ENCODE measurements at places on chromosomes 4 and X.

DNA sequence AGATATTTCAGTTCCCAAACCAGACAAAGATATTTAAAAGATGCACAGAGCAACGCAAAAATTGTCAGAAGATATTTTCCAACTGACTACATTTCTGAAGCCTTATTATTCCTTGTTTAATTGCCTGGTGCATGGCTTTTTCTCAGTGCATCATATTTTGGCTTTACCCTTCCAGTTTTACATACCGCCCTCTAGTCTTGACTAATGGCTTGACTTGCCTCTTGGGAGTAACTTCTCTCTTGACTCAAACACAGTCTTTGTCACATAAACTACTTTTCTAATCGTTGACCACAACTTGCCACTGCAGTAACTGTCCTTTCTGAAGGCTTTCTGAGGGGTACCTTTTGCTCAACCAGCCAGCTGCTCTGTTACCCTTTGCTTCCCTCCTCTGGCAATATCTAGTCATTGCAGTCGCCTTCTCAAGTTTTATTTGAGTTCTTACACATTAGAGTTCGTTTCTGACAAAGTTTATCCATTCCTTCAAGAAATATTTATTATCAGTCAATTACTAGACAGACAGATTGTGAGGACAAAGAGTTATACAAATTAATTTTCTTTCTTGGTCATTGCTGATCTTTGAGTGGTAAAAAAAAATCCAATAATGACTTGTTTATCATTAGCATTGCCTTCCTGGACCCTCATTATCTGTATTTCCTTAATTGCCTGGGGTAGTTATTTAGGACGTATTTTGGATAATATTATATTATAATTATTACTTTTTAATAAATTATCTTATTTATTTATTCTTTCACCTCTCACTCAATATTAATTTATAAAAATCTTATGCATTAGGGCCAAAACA lies 506.9 kb upstream of the PCDH10 start:
- no peak for DNase-seq

DNA sequence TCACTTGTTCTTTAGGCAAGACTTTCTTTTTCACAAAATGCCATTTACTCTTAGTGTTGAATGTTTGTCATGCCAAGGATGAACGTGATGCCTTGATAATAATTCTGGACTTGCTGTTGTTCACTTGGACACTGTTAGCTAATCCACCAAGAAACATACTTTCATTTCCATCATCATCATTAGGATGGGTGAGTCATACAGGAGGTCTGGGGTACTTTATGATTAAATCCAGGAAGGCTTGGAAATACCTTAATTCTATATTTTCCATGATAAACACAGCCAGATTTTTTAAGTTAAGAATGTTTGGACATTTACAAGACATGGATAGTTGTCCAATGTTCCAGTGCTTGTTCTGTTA lies 260.7 kb upstream of the GIMD1 start:
- DNase-seq = no peak

GRCh38 chr4:20359692-20360091 lies 108.0 kb downstream of the SLIT2 start:
- DNase-seq = no peak

DNA sequence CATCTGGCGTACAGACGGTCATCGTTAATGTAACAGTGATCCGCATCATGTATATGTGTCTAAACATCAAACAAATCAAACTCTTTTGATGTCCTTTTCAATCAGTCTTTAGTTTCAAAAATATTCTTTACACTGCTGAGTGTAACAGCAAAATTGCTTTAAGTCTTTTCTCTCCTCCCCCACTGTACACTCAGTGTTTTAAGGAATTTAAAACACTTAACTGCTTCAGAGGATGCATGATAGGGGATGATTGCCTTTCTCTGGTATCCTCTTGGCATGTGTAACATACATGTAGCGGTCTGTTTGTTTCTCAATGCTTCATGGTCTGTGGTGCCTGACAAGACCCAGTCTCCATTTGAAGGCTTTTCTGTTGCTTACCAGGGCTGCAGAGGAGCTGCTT lies 41.6 kb downstream of the LIMCH1 start:
- DNase-seq = no peak

- DNase-seq = no peak
Measured at GRCh38 chr4:123469245-123469644, 72.7 kb downstream of the SPRY1 start.

GRCh38 chr4:77045490-77045889 lies 30.3 kb downstream of the CCNI start:
- DNase-seq = no peak

- no peak for DNase-seq
Measured at GRCh38 chr4:79259242-79259641, 66.6 kb downstream of the NAA11 start.

- no peak for DNase-seq
Measured at GRCh38 chrX:21870494-21870893, 14.7 kb downstream of the YY2 start.

- no peak for DNase-seq
Measured at GRCh38 chr4:109676886-109677285, 26.4 kb downstream of the CASP6 start.

- DNase-seq = no peak
Measured at GRCh38 chr4:116724249-116724648, 361.1 kb downstream of the TRAM1L1 start.
